ENCODE measurements at places on chromosomes 6 and 20.

DNA sequence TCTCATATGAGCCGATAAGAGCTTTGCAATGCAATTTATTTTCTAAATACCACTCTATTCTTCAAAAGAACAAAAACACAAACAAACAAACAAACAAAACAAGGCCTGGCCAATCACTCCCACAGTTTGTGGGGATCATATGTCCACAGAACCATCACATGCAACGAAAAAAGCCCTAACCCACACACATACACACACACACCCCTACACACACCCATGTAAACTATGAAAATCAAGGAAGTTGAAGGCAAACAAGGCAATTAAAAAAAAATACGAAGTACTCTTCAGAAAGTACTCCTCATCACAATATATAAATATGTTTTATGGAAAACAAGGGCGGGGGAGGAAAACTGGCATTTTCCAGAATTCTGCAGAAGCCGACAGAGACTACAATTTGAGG, 66.2 kb upstream of the PTGIS start:
- DNase-seq = no peak

DNA sequence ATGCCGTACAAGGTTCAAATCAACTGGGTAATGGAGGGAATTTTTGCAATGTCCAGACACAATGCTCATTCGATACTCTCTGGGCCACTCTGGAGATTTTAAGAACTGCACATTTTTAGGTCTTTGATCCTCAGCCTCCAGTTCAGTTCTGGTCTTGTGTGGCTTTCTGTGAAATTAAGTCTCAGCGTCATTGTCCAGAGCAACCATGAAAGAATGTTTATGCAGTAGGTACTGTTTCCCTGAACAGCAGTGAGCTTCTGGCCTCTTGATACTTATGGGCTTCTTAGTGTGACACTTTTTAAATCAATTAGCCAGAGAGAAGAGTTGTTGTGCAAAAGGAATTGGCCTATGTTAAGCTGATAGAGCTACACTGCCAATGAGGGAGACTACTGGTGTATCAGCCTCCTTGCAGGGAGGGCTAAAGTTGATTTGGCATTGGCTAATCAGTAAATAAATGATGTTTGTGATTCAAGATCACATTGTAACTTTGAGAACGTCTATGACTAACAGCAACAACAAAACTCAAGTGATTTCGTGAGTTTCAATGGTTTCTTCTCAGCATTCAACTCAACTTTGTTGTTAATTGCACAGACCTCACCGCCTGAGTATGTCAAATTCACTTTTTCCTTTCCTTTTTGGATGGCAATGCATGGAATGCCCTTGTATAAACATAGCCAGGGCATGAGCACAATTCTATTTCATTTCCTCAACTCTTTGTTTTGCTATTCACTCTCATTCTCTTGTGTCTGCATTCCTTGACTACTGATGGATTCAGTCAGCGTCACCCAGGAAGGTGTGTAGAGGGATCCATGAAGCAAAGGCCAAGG, 85.1 kb downstream of the GJA1 start:
- no peak for DNase-seq

DNA sequence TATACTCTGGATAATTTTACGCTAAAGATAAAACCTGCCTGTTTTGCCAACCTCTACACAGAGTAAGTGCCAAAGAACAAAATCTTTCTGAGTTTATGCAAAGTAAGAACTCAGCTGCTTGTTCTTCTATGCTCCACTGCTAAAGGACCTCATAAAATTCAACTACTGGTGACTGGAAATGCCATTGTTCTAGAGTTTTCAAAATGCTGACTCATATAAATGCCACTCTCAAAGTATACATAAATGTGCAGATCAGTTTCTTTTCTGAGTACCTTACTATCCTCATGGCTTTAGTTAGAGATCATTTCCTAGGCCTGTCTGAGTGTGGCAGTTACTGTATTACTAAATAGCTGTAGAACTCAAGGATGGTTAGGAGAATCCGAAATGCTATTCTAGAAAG, 45.6 kb downstream of the LYRM4 start:
- DNase-seq = no peak

GRCh38 chr20:4303136-4303535, 287.8 kb upstream of the RNF24 start:
- DNase-seq = no peak

DNA sequence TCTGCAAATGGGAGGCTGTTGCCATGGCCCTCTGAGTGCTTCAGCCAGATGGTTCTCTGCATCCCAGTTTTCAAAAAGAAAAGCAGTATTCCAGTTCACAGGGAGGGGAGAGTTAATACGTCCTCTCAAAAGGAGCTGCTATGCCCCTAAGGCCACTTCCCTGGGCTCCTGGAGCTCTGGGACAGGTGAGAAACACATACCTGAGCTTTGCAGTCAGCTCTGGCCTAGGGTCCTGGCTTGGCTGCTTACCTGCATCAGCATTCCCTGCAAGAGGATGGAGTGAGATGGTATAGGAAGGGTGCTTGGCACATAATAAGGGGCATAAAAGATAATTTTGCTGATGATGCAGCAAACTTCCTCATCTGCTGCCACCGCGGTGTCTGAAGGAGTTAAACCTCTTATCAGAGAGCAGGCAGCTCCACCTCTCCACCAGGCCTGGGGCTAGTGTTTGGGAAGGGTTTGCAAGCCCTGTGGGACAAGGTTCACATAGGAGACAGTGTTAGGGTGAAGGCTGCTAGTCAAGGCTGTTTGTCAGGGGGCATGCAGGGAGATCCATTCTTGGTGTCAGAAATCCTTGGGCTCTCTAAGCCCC, 62.7 kb downstream of the SLC24A3 start:
- DNase-seq = no peak

Measured in stimulated activated CD8-positive, alpha-beta memory T cell treated with anti-CD3 and anti-CD28 coated beads, Interleukin-2, amount 100 ng/mL, for 1 hour (primary cell).